CD4-positive, alpha-beta T cell (primary cell): ENCODE measurements at places on chromosomes 2 and 18. TPM values are rescaled to one million over a fixed set of nuclear protein-coding genes. Genes with fewer than 3 reads are reported as not detected.

- no peaks in the 10 kb centered on the region for H3K4me1 ChIP-seq
- no peak for DNase-seq
- no peaks in the 10 kb centered on the region for H3K27me3 ChIP-seq
- no peak overlapping the region for H3K4me3 ChIP-seq
Observed at GRCh38 chr2:206305523-206306245, 31.2 kb downstream of the ZDBF2 start.

CRYBA2 gene
- not detected for total RNA-seq

DNA sequence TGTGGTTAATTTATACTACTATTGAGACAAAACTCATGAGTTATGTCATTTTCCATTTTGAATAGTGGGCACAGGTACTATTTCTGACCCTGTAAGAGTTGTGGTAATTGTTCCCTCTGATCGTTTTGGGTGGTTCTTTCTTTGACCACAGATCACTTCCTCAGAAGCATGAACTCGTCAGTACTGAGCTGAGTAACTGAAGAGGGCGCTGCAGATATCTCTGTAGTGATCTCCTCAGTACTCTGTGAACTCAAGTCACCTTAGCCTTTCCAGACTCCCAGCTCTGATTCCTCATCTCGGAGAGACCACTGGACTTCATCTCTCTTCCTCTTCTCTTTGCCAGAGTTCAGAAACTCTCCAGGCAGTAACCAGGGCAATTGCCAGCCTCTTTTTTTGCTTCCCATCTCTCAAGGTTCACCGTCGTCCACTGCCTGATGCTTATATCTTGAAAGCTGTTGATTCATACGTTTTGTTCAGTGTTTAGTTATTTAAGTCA is 9.4 kb upstream of the IL1RL1 start:
- peak; percentile 14 for DNase-seq
- no peaks in the 10 kb centered on the region for H3K36me3 ChIP-seq
- H3K27me3 ChIP-seq: no peaks in the 10 kb centered on the region
- H3K27ac ChIP-seq: no peak overlapping the region

DNA sequence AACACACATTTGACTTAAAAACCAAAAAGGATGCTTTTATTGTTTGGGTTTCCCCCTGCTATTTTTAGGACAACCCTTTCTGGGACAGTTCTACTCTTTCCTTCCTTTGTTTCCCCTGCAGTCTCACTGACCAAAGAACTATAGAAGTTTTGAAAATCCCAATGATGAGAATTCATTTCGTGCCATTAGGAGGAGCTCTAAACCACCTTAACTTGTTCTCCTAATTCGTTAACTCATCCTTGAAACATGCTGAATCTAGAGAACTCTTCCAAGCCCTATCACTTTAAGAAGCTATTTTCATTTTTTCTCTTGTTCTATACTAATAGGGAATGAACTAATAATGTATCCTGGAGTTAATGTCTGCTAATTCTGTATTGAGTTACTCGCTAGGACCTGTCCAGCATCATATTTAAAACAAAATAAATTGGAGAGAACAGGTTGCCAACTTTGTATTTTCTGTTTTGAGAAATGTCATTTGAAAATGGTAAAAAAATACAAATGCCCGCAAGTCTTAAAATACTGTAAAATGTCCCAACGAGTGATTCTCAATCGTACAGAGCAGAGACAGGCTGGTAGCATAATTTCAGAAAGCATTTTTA is 62.9 kb downstream of the AFTPH start:
- no peak for DNase-seq
- H3K4me1 ChIP-seq: no peaks in the 10 kb centered on the region
- H3K27me3 ChIP-seq: no peaks in the 10 kb centered on the region
- H3K27ac ChIP-seq: no peak overlapping the region
- peaks cover 61% of the 10 kb centered on the region for H3K36me3 ChIP-seq

GRCh38 chr2:28150994-28151393 is 241.7 kb upstream of the FOSL2 start:
- H3K4me1 ChIP-seq: no peaks in the 10 kb centered on the region
- DNase-seq: no peak
